Liver (tissue), 10 donors: ENCODE measurements at places on chromosomes 1 and 21. TPM values are rescaled to one million over a fixed set of nuclear protein-coding genes. Genes with fewer than 3 reads are reported as not detected.
A peak's percentile ranks its signal among the peaks of the same experiment; 100 is the strongest.

The WLS gene
- total RNA-seq = 12.5 TPM

The ACTN2 gene
- total RNA-seq = 0.19 TPM

The PARK7 gene
- total RNA-seq = 131 TPM

The VAV3 gene
- total RNA-seq = 4.7 TPM

The EIF2D gene
- total RNA-seq = 26.1 TPM

The MAP3K21 gene
- total RNA-seq = 0.51 TPM

The LDLRAD1 gene
- not detected for total RNA-seq

- H3K27me3 ChIP-seq = no peaks in the 10 kb centered on the region
- peak overlapping the region; percentile 72 for H3K4me3 ChIP-seq
- no peaks in the 10 kb centered on the region for H3K36me3 ChIP-seq
- DNase-seq = no peak
- peaks cover 2% of the 10 kb centered on the region for H3K4me1 ChIP-seq
These were observed 1.1 kb upstream of the ABCD3 start for GRCh38 chr1:94416901-94417727.

DNA sequence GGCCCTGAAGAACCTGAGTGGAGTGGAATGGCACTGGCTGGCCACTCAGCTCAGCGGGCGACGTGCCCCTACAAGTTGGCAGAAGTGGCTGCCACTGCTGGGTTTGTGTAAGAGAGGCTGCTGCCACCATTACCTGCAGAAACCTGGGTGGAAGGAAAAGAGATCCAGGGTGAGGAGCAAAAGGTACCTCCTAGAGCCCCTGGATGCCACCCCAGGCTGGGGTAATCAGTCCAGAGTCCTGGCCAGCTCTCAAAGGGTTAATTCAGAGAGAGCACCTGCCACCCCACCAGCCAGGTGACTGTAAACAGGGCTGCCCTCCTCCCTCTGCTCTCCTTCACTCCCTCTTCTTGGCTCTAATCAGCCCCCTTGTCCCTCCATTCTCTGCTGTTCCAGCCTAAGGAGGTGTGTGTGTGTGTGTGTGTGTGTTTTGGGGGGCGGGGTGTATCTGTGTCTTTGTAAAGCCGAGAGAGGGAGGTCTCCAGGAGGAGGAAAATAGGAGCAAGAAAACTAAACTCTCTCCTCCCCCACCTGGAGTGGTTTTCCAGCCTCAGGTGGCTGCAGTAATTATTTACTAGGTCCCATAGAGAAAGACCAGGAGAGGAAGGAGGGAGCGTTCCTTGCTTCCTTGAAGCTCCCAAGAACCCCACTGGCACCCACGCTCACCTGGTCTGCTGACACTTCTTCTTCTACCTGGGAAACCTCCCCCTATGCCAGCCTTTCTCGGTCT, 12.6 kb downstream of the TRIM46 start:
- H3K36me3 ChIP-seq = no peaks in the 10 kb centered on the region
- no peak overlapping the region for H3K27ac ChIP-seq
- no peak overlapping the region for H3K4me3 ChIP-seq
- no peak for DNase-seq

GRCh38 chr21:15671188-15671587, 58.6 kb upstream of the USP25 start:
- no peaks in the 10 kb centered on the region for H3K27me3 ChIP-seq
- H3K27ac ChIP-seq = no peak overlapping the region
- no peak overlapping the region for H3K4me3 ChIP-seq
- DNase-seq = no peak
- H3K4me1 ChIP-seq = no peaks in the 10 kb centered on the region

- H3K27me3 ChIP-seq = no peaks in the 10 kb centered on the region
- H3K36me3 ChIP-seq = no peaks in the 10 kb centered on the region
- no peak overlapping the region for H3K4me3 ChIP-seq
- DNase-seq = peak; percentile 13
- no peak overlapping the region for H3K27ac ChIP-seq
These were observed 408.0 kb downstream of the MATN1 start for GRCh38 chr1:30315185-30315960.

DNA sequence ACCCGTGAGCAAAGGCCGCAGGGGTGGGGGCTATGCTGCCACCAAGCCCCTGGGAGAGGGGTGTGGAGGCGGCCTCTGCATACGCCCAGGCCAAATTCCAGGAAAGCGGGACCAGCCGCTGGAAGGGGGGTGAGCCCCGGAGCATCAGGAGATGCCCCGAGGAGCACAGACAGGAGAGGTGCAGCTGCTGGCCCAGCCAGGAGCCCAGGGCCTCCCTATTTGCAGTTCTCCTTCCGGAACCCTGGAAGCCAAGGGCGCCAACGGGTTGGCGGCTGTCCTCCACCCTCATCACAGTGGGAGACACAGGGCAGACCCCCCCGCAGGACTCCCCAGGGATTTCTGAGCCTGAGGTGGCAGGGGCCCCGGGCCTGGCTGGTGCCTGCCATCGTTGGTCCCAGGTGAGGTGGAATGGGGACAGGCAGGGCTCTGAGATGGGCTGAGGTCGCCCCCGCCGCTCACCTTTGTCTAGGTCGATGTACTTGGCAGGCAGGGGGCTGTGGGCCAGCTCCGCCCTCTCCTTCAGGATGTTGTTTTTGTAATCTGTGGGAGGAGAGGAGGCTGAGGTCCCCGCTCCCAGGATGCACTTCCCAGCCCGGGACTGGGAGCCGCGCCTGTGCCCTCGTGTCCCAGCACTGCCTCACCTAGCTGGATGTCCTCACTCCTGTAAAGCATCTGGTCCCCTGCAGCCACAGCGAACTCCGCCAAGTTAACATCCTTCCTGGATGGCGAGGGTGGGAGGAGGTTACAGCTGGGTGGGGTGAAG, 4.4 kb upstream of the DVL1 start:
- H3K27me3 ChIP-seq = no peaks in the 10 kb centered on the region
- peaks cover 6% of the 10 kb centered on the region for H3K4me1 ChIP-seq

DNA sequence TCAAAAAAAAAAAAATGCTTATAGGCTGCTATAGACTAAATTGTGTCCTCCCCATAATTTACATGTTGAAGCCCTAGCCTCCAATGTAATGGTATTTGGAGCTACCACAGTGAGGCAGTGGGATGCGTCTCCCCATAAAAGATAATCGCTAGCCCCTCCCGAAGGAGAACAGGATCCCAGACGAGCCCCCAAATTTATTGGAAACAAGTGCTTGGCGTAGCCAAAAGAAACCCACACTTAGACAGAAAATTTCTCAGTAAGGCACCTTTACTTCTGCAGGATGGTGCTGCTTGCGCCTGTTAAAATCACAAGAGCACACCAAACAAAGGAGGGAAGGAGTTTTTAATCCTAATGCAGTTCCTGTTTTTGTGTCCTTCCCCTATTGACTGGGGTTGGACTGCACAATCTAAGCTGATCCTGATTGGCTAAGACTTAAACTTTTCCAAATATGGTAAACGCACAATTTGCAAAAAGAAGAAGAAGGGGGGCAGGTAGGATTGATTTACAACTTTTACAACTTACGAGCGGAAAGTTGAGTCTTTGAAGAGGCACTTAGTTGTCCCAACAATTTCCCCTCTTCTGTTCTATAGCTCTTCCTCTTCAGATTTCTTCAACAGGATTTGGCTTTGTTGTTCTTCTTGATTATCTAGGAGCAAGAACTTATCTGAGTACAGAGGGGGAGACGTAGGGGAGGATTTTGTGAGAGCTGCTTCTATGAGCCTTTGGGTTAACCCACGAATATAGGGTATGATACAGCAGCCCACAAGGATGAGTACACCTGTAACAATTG, 3.0 kb upstream of the IPP start:
- no peak overlapping the region for H3K4me3 ChIP-seq
- DNase-seq = no peak
- H3K27me3 ChIP-seq = no peaks in the 10 kb centered on the region
- no peaks in the 10 kb centered on the region for H3K36me3 ChIP-seq
- H3K4me1 ChIP-seq = peaks cover 2% of the 10 kb centered on the region
- H3K27ac ChIP-seq = no peak overlapping the region

- DNase-seq = no peak
- peaks cover 5% of the 10 kb centered on the region for H3K27me3 ChIP-seq
- no peaks in the 10 kb centered on the region for H3K36me3 ChIP-seq
- no peak overlapping the region for H3K4me3 ChIP-seq
These were observed 60.2 kb upstream of the CFAP126 start for GRCh38 chr1:161427733-161428516.

- no peak for DNase-seq
- H3K4me1 ChIP-seq = no peaks in the 10 kb centered on the region
- no peaks in the 10 kb centered on the region for H3K36me3 ChIP-seq
- H3K27me3 ChIP-seq = no peaks in the 10 kb centered on the region
- H3K4me3 ChIP-seq = no peak overlapping the region
These were observed 51.2 kb downstream of the SIPA1L2 start for GRCh38 chr1:232578651-232579195.

DNA sequence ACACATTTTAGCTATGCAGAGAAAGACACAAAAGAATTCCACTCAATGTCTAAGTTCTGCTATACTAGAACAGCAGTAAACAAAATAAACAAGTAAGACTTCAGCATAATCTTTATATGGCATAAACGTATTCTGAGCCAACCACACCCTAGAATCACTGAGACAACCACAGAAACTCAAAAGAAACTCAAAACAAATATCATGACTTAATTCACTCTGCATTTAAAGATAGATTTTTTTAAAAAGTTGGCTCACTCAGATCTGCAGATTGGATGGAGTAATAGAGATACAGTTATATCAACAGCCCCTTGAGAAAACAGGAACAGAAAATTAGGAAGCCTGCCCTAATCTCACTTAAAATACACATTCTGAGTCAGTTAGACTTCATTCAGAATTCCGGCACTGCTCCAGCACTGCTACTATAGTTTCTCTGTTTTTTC, 95.0 kb downstream of the COL24A1 start:
- no peak for DNase-seq
- H3K4me1 ChIP-seq = no peaks in the 10 kb centered on the region
- no peak overlapping the region for H3K4me3 ChIP-seq
- H3K36me3 ChIP-seq = no peaks in the 10 kb centered on the region

GRCh38 chr1:229447809-229448252, 13.9 kb upstream of the ACTA1 start:
- peaks cover 17% of the 10 kb centered on the region for H3K36me3 ChIP-seq
- H3K4me1 ChIP-seq = no peaks in the 10 kb centered on the region
- no peak overlapping the region for H3K27ac ChIP-seq
- H3K27me3 ChIP-seq = no peaks in the 10 kb centered on the region
- DNase-seq = no peak
- H3K4me3 ChIP-seq = no peak overlapping the region

DNA sequence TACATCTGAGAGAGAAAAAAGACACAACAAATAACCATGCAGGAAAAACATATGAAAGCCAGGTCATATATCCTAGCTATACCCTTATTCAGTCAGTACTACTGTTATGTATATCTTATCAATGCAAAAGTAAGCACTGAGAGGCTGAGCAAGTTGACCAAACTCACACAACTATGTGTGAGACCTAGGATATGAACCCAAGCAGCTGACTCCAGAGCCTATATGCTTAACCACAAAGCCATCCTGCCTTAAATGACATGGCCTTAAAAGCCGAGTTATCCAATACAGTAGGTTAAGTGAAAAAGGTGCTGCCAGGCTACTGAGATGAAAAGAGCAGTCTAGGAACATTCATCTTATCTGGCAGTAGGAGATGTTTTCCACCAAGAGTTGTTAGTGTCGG, 151.6 kb downstream of the RERE start:
- H3K4me1 ChIP-seq = peaks cover 39% of the 10 kb centered on the region
- H3K27ac ChIP-seq = peak overlapping the region; percentile 10
- H3K4me3 ChIP-seq = no peak overlapping the region

DNA sequence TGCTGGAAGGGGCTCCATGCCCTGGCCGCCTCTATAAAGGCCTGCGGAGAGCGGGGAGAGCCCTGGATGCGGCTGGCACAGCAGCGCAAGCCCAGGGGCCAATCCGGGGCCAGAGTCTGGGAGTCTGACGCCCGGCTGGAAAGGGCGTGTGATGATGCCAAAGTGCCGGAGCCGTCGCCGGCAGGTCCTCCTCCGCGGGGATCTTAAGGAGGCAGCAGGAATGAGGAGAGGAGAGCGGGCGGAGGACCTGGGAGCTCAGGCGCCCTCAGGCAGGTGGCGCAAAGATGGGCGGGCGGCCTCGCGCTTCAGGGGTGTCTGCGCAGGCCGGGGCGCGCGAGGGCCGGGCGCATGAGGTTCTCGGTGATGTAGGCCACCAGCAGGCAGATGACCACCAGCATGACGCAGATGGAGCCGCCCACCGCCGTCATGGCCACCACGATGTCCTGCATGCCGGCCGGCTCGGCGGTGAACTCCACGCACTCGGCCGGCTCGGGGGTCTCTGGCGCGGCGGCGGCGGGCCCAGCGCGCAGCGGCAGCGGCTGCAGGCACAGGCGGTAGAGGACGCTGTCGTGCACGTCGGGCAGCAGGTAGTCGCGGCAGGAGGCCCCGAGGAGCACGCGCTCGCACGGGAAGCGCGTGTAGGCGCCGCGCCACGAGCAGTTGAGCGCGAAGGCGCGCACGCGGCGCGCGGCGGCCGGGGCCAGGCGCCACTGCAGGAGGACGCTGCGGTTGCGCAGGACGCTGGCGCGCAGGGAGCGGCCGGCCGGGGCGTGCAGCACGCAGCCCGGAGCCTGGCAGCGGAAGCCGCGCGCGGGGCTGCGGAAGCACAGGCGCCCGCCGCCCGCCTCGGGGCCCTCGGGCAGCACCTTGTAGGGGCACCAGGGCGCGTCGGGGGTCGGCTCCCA, 653 bp downstream of the FNDC10 start:
- peaks cover 2% of the 10 kb centered on the region for H3K4me1 ChIP-seq
- no peaks in the 10 kb centered on the region for H3K36me3 ChIP-seq
- DNase-seq = no peak
- H3K27ac ChIP-seq = no peak overlapping the region

- H3K4me1 ChIP-seq = no peaks in the 10 kb centered on the region
- no peaks in the 10 kb centered on the region for H3K27me3 ChIP-seq
- H3K4me3 ChIP-seq = no peak overlapping the region
- no peaks in the 10 kb centered on the region for H3K36me3 ChIP-seq
These were observed 98.3 kb downstream of the LYPLAL1 start for GRCh38 chr1:219271818-219272535.

- peaks cover 4% of the 10 kb centered on the region for H3K4me1 ChIP-seq
- DNase-seq = no peak
- no peak overlapping the region for H3K27ac ChIP-seq
- H3K27me3 ChIP-seq = no peaks in the 10 kb centered on the region
- no peaks in the 10 kb centered on the region for H3K36me3 ChIP-seq
- H3K4me3 ChIP-seq = no peak overlapping the region
These were observed 12.5 kb downstream of the AGRN start for GRCh38 chr1:1032424-1032823.

GRCh38 chr1:201140235-201140940, 13.4 kb upstream of the ASCL5 start:
- H3K36me3 ChIP-seq = peaks cover 2% of the 10 kb centered on the region
- DNase-seq = no peak
- H3K4me1 ChIP-seq = no peaks in the 10 kb centered on the region
- H3K27me3 ChIP-seq = no peaks in the 10 kb centered on the region
